ENCODE measurements at places on chromosomes 7 and 10.

- no peak for DNase-seq
These were observed 11.5 kb downstream of the SDK1 start for GRCh38 chr7:3312583-3312982.

DNA sequence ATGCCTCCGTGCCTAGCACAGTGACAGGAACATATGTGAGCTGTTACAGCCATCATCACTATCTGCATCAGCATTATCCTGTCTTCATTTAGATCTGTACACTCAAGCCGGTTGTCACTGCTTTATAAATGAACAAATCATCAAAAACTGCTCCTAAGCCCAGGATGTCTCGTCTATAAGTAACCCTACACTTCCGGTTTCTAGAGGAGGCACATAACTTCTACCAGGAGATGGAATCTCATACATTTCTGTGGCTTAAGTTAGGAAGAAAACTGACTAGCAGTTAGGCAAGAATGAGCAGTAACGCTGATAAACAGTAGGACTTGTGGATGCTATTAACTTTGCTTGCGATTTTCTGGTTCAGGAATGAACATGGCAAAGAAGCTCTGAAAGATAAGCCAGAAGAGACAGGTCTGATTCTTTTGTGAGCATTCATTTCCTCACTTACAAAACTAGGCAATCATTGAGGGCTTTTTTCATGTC lies 1199.2 kb downstream of the SORCS3 start:
- no peak for DNase-seq

DNA sequence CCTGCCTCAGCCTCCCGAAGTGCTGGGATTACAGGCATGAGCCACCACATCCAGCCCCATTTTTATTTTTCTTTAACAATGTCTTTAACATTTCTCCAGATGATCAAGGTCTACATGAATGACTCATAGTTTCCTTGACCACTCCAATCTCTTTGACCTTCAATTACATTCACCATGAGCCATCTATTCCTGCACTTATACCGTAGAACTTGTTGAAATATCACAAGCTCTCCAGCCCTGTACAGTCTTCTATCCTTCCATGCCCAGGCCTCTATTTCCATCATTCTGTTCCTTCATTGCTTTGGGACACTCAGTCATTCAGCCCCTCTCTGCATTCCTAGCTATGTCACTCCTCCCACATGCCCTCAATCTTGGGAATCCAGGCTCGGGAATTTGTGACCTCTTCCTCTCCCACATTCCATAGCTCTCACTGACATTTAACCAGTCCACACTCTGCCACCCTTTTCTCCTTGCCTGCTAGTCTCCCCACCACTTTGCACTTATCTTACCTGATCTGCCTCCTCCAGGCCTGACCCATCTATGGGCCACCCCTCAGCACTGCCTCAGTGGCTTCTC lies 151.8 kb upstream of the STK17A start:
- DNase-seq = no peak

GRCh38 chr10:15167411-15168290 lies 842 bp downstream of the NMT2 start:
- DNase-seq = peak; percentile 8

GRCh38 chr7:104208421-104208780 lies 588 bp upstream of the ORC5 start:
- no peak for DNase-seq

- DNase-seq = no peak
These were observed 49.8 kb upstream of the PDZD8 start for GRCh38 chr10:117424883-117425649.

GRCh38 chr7:136877990-136878389 lies 9.5 kb downstream of the CHRM2 start:
- no peak for DNase-seq

All from HS-27A (cell line).